ENCODE measurements at places on chromosomes 2 and 18.

GRCh38 chr2:120771111-120771780 is 35.6 kb downstream of the GLI2 start:
- DNase-seq: no peak

DNA sequence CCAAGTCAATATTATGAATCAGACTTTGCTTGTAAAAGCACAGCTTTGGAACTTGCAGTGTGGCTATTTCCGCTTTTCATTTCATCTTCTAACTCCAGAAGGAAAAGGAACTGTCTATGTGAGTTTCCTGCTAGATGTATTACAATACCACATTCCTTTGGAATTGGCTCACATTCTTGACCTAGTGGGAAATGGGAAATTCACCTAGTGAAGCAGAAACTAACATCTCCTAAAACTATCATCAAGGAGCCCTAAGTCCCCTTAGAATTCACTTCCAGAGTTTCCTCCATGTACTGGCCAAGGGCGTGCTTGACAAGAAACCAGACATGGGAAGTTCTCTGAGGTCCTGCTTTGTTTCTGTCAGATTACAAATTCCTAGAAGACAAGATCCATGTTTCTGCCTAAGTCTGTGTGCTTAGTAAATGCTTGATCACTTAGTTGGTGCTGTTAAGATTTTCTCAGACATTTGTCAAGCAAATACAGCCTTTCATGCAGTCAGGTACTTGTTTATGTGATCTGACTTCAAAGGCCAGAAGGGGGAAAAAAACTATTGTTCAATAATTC is 275.7 kb upstream of the FN1 start:
- no peak for DNase-seq

- no peak for DNase-seq
Measured at GRCh38 chr2:219440388-219441256, 6.0 kb downstream of the SPEG start.

GRCh38 chr2:26246818-26247217 is 2.1 kb downstream of the HADHB start:
- no peak for DNase-seq

DNA sequence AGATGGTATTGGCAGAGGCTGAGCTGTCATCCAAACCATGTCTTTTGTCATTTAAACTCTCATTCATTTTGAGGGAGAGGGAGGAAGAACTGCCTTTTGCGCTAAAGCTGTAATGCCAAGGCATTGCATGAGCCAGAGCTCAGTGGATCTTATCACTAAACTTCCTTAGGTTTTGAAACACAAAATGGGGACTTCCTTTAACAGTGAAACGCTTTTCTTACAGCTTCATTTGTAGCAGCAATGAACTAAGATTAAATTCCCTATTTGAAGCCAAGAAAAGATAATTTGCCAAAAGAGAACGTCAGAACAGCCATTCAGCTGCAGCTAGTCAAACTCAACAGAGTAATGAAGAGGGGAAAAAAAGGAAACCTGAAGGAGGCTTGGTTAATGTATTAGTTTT is 143.5 kb upstream of the MMADHC start:
- no peak for DNase-seq

GRCh38 chr2:102368461-102369109 is 13.0 kb downstream of the IL18R1 start:
- no peak for DNase-seq

- no peak for DNase-seq
Measured at GRCh38 chr2:238636269-238637073, 209.7 kb downstream of the ASB1 start.

DNA sequence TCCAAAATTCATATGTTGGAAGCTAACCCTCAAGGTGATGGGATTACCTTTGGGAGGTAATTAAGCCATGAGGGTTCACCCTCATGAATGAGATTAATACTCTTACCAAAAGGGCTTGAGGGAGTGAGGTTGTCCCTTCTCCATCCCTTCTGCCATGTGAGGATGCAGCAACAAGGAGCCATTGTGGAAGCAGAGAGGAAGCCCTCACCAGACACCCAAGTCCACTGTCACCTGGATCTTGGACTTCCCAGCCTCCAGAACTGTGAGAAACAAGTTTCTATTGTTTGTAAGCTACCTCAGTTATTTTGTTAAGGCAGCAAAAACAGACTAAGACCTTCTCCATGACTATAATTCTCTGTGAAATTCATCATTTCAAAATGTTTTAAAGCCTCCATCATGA is 125.7 kb downstream of the FAM124B start:
- DNase-seq: no peak

- DNase-seq: no peak
Measured at GRCh38 chr2:168222088-168222487, 25.3 kb downstream of the STK39 start.

DNA sequence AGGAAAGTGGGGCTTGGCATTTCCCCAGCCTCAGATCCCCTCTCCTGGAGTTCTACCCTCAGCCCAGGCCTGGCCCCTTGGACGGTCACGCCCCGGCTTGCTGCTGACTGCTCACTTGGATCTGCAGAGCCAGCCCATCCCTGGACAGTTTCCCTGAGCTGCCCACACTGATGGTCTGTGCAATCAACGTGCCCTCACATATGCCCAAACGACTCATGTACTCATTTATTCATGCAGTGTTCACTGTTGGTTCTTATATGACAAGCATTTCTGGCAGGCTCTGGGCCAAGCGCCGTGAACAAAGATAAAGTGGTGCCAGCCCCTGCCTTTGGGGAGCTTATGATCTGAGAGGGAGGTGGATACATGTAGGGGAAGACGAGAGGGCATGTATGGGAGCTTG is 20.3 kb upstream of the GLI2 start:
- DNase-seq: no peak

GRCh38 chr18:59056706-59057492 is 82.8 kb upstream of the SEC11C start:
- DNase-seq: peak; percentile 16

GRCh38 chr18:74264303-74265020 is 27.3 kb downstream of the CYB5A start:
- DNase-seq: no peak

DNA sequence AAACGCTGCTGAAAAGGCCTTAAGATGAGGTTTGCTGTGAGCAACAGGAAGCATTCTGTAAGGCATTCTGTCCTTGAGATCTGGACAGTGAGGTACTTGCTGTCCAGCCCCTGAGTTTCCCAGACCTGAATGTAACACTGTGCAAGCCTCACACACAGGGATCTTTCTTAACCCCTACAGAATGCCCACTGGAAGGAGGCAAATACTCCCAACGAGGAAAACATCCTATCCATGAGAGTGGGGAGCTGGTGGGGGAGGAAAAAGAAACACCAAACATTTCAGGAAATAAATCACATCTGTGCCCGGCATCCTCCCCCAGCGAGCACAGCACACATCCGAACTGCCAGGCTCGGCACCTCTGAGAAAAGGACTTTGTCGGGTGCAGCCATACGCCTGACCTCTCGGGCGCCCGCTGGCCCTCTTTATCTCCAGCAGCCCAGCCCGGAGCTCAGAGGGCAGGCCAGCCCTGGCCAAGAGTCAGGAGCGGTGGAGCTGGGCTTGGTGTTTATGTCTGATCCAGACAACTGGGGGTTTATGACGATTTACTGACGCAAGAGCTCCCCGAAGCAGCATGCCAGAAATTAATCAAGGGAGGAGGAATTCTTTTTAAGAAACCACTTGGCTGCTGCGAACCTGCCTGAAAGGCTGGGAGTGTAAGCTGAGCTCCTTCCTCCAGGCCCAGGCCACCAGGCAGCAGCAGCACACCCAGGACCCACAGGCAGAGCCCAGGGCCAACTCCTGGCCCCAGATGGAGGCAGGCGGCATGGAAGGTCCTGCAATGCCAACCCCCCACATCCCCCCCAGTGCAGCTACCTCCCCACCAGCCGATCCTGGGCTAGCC is 72.2 kb downstream of the HDAC4 start:
- DNase-seq: no peak

GRCh38 chr2:33530690-33531548 is 54.5 kb downstream of the RASGRP3 start:
- DNase-seq: no peak

- no peak for DNase-seq
Measured at GRCh38 chr18:34650121-34650545, 60.0 kb upstream of the DTNA start.

GRCh38 chr2:62803961-62804360 is 98.4 kb downstream of the EHBP1 start:
- DNase-seq: no peak

GRCh38 chr2:163281717-163282116 is 443.1 kb upstream of the KCNH7 start:
- DNase-seq: no peak

DNA sequence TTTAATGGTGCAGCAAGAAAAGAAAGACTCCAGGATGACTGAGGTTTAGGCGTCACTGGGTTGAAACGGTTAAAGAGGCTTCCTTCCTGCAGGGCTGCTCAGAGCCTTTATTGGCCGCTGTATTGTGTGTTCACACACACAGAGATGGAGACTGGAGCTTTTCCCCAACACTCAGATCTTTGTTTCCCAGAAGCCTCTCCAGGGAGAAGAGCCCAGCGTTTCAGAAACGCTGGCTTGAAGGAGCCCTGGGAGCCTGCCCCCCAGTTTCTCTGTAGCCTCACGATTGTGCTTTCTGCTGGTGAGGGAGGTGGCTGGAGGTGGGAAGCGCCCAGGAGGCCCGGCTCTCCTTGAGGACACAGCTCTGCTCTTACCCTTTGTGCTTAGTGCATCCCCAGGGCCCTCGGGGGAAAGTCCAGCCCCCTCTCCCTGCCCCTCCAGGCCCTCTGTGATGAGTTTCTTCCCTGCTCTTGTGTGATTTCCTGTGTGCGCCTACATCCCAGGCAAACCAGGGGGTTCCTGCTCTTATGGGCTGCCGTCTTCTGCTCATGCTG is 37.1 kb downstream of the RRM2 start:
- no peak for DNase-seq

DNA sequence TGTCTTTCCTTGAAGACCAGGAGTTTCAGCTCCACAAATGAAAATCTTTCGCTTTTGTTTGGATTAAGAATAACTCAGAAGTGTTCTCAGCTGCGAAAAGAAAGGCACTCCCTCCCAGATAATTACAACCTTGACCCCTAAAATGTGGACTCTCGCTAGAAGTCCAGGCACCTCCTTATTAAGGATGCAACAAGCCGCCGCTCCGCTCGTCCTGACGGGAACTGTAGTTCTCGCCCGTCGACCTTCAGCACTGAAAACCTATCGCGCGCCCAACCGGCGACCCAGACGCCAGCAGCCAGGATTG is 559 bp downstream of the IMMT start:
- DNase-seq: no peak

GRCh38 chr2:212752730-212753351 is 214.2 kb upstream of the ERBB4 start:
- DNase-seq: no peak

GRCh38 chr2:218622606-218623365 is 15.1 kb downstream of the PLCD4 start:
- DNase-seq: no peak

DNA sequence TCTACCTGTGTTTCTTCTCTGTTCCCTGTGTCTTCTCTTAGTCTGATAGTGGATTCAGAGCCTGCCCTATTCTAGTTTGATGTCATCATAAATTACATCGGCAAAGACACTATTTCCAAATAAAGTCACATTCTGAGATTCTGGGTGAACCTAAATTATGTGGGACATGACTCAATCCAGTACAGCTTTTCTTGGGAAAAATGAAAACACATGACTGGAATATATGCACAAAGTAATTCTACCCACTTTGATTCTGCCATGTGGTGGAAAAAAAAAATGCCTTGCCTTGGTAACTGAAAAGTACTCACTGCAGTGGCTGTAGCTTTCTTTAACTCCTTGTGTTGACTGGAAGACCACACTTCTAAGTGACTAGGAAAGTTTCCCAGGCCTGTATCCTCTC is 73.7 kb downstream of the LRATD1 start:
- no peak for DNase-seq

DNA sequence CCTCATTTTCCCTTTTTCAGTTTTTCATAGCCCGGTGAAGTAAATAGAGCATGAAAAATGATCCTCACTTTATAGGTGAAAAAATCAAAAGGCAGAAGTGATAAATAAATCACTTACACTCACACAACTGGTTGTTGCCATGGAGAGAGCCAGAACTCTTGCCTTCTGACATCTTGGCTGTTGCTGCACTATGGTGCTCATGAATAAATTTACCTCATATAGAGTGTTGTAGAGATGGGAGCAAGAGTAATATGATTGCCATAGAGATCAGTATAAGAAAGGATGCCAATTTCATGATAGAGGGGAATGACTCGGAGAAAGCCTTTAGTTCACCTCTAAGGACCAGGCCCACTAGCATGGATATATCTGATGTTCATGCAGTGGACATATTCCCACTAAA is 82.5 kb upstream of the TMEM178A start:
- DNase-seq: no peak

DNA sequence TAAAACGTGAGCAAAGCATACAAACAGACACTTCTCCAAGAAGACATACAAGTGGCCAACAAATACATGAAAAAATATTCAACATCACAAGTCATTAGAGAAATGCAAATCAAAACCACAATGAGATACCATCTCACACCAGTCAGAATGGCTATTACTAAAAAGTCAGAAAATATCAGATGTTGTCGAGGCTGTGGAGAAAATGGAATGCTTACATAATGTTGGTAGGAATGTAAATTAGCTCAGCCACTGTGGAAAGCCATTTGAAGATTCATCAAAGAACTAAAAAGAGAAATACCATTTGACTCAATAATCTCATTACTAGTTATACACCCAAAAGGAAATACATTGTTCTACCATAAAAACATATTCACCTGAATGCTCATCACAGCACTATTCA is 825.7 kb downstream of the SUCLG1 start:
- DNase-seq: no peak

DNA sequence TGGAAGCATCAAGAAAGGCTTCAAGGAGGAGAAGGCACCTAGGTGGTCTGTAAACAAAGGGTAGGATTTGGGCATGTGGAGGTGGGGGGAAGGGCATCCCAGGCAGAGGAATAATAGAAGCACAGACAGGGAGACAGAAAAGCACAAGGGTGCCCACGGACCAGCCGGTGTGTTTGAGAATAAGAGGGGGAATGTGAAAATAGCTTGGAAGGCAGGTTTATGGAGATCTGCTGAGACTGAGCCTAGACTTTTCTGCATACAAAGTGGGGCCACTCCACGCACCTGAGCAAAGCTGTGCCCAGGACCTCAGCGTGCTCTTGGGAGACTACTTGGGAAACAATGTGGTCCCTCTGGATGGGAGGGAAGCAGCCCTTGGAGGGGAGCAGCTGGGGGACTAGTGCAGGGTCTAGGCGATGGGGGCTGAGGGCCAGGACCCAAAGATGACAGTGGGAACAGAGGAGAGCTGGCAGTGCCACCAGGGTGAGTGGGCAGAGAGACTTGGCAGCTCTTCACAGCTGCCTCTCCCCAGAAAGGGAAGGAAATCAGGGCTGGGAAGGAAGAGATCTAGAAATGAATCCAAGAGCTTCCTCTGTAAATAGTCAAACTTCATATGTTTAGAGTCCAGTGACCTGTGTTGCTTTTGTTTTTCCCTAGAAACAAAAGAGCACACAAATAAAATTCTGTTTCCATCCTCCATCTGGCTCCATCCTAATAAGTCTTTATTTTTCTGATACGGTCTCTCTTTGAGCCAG is 110.7 kb upstream of the SMAD7 start:
- no peak for DNase-seq

DNA sequence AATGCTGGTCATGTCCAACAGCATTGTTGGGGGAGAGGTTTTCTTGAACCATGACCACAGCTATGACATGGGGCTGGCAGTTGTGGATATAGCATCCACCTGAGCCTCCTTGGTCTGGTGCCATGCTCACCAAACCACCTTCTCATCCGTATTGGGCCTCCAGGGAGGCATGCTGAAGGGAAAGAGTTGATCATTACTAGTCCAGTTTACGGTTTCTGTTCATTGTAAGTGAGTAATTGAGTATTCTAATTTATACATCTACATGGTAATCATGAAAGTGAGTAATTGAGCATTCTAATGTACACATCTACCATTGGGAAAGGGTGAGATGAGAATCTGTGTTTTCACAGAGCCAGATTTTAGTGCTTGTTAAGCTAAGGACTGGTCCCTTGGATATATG is 6.8 kb downstream of the TMEM87B start:
- no peak for DNase-seq

Data from activated T-helper 1 cell treated with anti-CD3 and anti-CD28 coated beads, Interleukin-2, amount 50 U/mL, for 16 hours (primary cell).